A549 treated with AZD2906 at 1 μM for 4 hours (cell line): ENCODE measurements at places on chromosomes 2 and 18. TPM values are rescaled to one million over a fixed set of nuclear protein-coding genes. Genes with fewer than 3 reads are reported as not detected.

The NYAP2 gene
- total RNA-seq = 0.02 TPM in 2 of 5 replicates, not detected in the others

The ACOXL gene
- total RNA-seq = not detected in 5 replicates

The DNER gene
- 10.0 to 13.7 TPM (median 11.8 TPM) in 5 replicates for total RNA-seq

The SERPINB10 gene
- not detected in 5 replicates for total RNA-seq

The ADAM17 gene
- total RNA-seq = 26.2 to 41.2 TPM (median 31.3 TPM) in 5 replicates

The ADGRF3 gene
- 0.06 to 0.15 TPM (median 0.10 TPM) in 4 of 5 replicates, not detected in the other for total RNA-seq

The ITGB1BP1 gene
- 166 to 178 TPM (median 173 TPM) in 5 replicates for total RNA-seq

The GRB14 gene
- total RNA-seq = 3.9 to 5.6 TPM (median 5.1 TPM) in 5 replicates

The CHAC2 gene
- 12.7 to 14.4 TPM (median 13.0 TPM) in 5 replicates for total RNA-seq
